Lung (tissue), 17 donors: ENCODE measurements at places on chromosomes 4 and X. TPM values are rescaled to one million over a fixed set of nuclear protein-coding genes. Genes with fewer than 3 reads are reported as not detected.

The MXD4 gene
- polyA plus RNA-seq: 58.2 TPM

The TEX13D gene
- polyA plus RNA-seq: 0.04 TPM

GRCh38 chrX:103513476-103514108 lies 5.7 kb downstream of the RAB40A start:
- DNase-seq: peak; percentile 7
- H3K4me3 ChIP-seq: no peak overlapping the region
- H3K36me3 ChIP-seq: no peaks in the 10 kb centered on the region
- H3K27me3 ChIP-seq: no peaks in the 10 kb centered on the region

DNA sequence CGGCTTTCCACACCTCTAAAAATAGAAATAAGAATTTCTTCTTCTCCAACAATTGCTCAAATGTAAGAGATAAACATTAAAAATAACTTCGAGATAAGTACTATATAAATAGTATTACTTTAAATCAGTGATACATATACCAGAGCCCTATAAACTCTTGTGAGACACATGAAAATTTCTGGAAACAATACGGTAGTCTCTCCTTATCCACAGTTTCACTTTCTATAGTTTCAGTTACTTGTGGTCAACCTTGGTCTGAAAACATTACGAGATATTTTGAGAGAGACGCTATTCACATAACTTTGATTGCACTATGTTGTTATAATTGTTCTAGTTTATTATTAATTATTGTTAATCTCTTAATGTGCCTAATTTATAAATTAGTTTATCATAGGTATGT lies 101.5 kb upstream of the CXXC4 start:
- H3K36me3 ChIP-seq: no peaks in the 10 kb centered on the region
- no peak for DNase-seq
- no peak overlapping the region for H3K4me3 ChIP-seq
- no peaks in the 10 kb centered on the region for H3K27me3 ChIP-seq

- H3K27ac ChIP-seq: peak overlapping the region; percentile 43
- DNase-seq: peak; percentile 76
- no peaks in the 10 kb centered on the region for H3K36me3 ChIP-seq
- no peaks in the 10 kb centered on the region for H3K4me1 ChIP-seq
- H3K27me3 ChIP-seq: no peaks in the 10 kb centered on the region
These were observed 84.6 kb downstream of the THOC2 start for GRCh38 chrX:123648028-123648810.

- no peak overlapping the region for H3K4me3 ChIP-seq
- no peaks in the 10 kb centered on the region for H3K4me1 ChIP-seq
- no peak for DNase-seq
- no peaks in the 10 kb centered on the region for H3K36me3 ChIP-seq
These were observed 80.9 kb downstream of the C4orf33 start for GRCh38 chr4:129176864-129177263.

GRCh38 chr4:168119890-168120289 lies 27.6 kb downstream of the ANXA10 start:
- DNase-seq: peak; percentile 54
- no peaks in the 10 kb centered on the region for H3K4me1 ChIP-seq
- no peak overlapping the region for H3K4me3 ChIP-seq
- no peaks in the 10 kb centered on the region for H3K36me3 ChIP-seq
- H3K27ac ChIP-seq: no peak overlapping the region
